ENCODE measurements at places on chromosomes 1 and 21. TPM values are rescaled to one million over a fixed set of nuclear protein-coding genes. Genes with fewer than 3 reads are reported as not detected.

Gene OR6N1
- total RNA-seq, result not detected

DNA sequence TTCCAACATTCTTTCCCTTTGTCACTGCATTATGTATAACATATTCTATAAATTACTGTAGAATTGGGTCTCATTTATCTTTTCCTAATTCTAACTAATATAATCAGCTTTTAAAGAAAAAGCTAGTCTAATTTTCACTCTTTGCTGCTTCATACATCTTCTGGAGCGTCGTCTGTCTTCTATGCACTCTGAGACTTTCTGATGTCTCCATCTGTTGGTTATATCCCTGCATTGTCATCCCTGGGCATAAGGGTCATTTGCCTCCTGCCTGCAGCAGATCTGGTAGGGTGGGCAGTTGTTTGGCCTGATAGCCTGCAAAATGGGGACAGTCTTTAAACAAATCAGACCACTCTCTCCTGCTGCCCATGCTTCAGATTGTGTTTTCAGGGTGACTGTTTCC lies 40.8 kb upstream of the DYNLT5 start:
- H3K27me3 ChIP-seq, result no peaks in the 10 kb centered on the region
- no peaks in the 10 kb centered on the region for H3K4me1 ChIP-seq
- no peak overlapping the region for H3K27ac ChIP-seq
- H3K36me3 ChIP-seq, result no peaks in the 10 kb centered on the region
- no peak for DNase-seq

- no peaks in the 10 kb centered on the region for H3K36me3 ChIP-seq
- H3K27ac ChIP-seq, result no peak overlapping the region
- no peaks in the 10 kb centered on the region for H3K27me3 ChIP-seq
- peaks cover 80% of the 10 kb centered on the region for H3K4me1 ChIP-seq
- H3K4me3 ChIP-seq, result no peak overlapping the region
Observed at GRCh38 chr1:54305906-54306514, 100.2 kb downstream of the SSBP3 start.

DNA sequence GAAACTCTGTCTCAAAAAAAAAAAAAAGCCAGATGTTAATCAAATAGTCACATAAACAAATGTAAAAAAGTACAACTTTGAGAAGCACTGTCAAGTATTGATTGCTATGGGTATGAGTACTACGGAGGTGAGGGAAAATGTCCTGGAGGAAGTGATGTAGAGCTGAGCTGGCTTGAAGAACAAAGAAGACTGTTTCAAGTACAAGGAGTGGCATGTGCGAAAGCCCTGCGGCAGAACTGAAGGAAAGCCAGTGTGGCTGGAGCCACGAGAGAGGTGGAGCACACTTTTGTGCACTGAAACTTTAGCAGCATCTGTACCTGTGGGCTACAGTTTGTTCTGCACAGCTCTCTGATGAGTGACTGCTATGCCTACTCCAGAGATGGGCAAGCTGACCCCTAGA lies 5.4 kb upstream of the RPS6KA1 start:
- no peaks in the 10 kb centered on the region for H3K27me3 ChIP-seq
- no peak for DNase-seq
- peaks cover 1% of the 10 kb centered on the region for H3K4me1 ChIP-seq

Gene UQCRHL
- 2.2 TPM for total RNA-seq

- H3K27me3 ChIP-seq, result no peaks in the 10 kb centered on the region
- H3K4me3 ChIP-seq, result no peak overlapping the region
- no peaks in the 10 kb centered on the region for H3K36me3 ChIP-seq
- H3K4me1 ChIP-seq, result peaks cover 4% of the 10 kb centered on the region
- no peak for DNase-seq
Observed at GRCh38 chr1:234675006-234675405, 65.0 kb upstream of the IRF2BP2 start.

- no peak overlapping the region for H3K4me3 ChIP-seq
- H3K27me3 ChIP-seq, result no peaks in the 10 kb centered on the region
- H3K36me3 ChIP-seq, result no peaks in the 10 kb centered on the region
- H3K4me1 ChIP-seq, result no peaks in the 10 kb centered on the region
- peak; percentile 53 for DNase-seq
Observed at GRCh38 chr1:115469703-115470476, 131.8 kb upstream of the NGF start.

DNA sequence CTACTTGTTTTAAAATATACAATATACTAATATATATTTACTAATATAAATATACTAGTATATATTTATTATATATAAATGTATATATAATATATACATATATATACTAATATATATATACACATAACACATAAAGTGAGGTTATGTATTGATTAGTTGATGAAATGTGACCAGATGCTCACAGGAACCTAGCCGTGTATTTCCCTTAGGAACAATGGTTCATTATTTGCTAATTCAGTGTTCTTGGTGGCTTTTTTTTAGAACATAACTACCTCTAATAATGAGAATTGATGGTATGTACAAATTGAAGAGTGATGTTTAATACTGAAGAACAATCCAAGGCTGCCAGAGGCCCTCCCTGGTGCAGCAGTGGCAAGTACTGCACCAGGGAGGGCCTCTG lies 37.9 kb upstream of the ITPKB start:
- DNase-seq, result no peak
- H3K36me3 ChIP-seq, result no peaks in the 10 kb centered on the region
- peaks cover 9% of the 10 kb centered on the region for H3K4me1 ChIP-seq
- H3K27ac ChIP-seq, result no peak overlapping the region
- no peak overlapping the region for H3K4me3 ChIP-seq
- H3K27me3 ChIP-seq, result no peaks in the 10 kb centered on the region

DNA sequence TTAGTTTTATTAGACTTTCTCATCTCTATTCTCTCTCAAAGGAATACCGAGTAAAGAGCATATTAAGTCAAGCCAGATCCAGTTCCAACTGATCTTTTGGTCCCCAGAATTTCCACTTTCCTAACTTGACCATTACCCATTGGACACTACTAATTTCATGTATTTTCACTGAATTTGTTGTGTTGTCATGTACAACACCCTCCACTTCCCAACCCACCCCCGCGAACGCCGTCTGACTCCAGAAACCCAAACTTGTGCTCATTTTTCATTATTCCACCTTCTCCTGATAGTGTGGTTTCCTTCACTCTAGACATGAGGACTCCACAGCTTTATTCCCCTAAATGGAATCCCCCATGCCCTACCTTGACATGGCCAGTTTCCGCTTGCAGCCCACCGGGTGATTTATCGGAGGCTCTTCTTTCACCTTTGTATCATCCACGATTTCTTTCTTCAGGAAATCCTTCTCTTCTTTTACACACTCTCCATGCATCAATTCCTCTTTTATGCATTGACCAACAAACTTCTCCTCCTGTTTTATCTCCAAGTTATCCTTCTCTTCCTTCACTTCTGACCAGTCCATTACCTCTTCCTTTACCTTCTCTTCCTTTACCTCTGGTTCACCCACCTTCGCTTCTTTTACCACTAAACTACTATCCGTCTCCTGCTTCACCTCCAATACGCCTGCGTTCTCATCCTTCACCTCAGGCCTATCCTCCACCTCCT lies 805 bp downstream of the ZNHIT6 start:
- H3K27me3 ChIP-seq, result no peaks in the 10 kb centered on the region
- H3K36me3 ChIP-seq, result peaks cover 33% of the 10 kb centered on the region
- H3K4me3 ChIP-seq, result peak overlapping the region; percentile 72
- H3K27ac ChIP-seq, result peak overlapping the region; percentile 77
- DNase-seq, result no peak

GRCh38 chr1:151513626-151514121 lies 2.5 kb downstream of the CGN start:
- H3K27ac ChIP-seq, result peak overlapping the region; percentile 83
- peaks cover 3% of the 10 kb centered on the region for H3K36me3 ChIP-seq
- no peak overlapping the region for H3K4me3 ChIP-seq
- peak; percentile 85 for DNase-seq
- peaks cover 47% of the 10 kb centered on the region for H3K4me1 ChIP-seq

GRCh38 chr1:156076609-156077429 lies 5.4 kb downstream of the MEX3A start:
- peak overlapping the region; percentile 70 for H3K27ac ChIP-seq
- H3K4me3 ChIP-seq, result peak overlapping the region; percentile 45
- H3K36me3 ChIP-seq, result no peaks in the 10 kb centered on the region
- H3K4me1 ChIP-seq, result peaks cover 2% of the 10 kb centered on the region
- DNase-seq, result peak; percentile 84
- H3K27me3 ChIP-seq, result peaks cover 11% of the 10 kb centered on the region

DNA sequence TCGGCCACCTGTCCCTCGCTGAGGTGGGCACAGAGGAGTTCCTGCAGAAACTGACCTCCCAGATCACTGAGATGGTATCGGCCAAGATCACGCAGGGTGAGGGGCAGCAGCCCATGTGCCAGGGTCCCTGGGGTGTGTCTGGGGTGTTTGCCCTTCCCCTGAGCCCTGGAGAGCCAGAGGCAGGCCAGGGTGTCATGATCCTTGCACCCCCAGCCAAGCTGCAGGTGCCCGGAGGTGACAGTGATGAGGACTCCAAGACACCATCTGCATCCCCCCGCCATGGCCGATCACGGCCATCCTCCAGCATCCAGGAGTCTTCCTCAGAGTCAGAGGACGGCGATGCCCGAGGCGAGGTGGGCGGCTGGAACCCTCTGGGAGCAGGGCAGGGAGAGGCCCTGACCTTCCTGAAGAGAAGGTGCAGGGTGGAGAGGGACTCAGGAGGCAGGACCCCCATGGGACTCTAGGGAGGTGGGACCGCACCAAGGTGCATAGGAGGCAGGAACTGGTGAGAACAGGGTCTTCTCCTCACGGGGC lies 69.5 kb downstream of the TRIM11 start:
- no peak overlapping the region for H3K4me3 ChIP-seq
- no peak overlapping the region for H3K27ac ChIP-seq
- H3K27me3 ChIP-seq, result no peaks in the 10 kb centered on the region
- no peak for DNase-seq
- no peaks in the 10 kb centered on the region for H3K36me3 ChIP-seq

- H3K4me3 ChIP-seq, result no peak overlapping the region
- peaks cover 11% of the 10 kb centered on the region for H3K4me1 ChIP-seq
- H3K27ac ChIP-seq, result peak overlapping the region; percentile 62
- H3K27me3 ChIP-seq, result no peaks in the 10 kb centered on the region
- peak; percentile 81 for DNase-seq
- no peaks in the 10 kb centered on the region for H3K36me3 ChIP-seq
Observed at GRCh38 chr1:182249201-182249676, 142.4 kb downstream of the GLUL start.

Gene ITGB2
- total RNA-seq, result 14.2 TPM

DNA sequence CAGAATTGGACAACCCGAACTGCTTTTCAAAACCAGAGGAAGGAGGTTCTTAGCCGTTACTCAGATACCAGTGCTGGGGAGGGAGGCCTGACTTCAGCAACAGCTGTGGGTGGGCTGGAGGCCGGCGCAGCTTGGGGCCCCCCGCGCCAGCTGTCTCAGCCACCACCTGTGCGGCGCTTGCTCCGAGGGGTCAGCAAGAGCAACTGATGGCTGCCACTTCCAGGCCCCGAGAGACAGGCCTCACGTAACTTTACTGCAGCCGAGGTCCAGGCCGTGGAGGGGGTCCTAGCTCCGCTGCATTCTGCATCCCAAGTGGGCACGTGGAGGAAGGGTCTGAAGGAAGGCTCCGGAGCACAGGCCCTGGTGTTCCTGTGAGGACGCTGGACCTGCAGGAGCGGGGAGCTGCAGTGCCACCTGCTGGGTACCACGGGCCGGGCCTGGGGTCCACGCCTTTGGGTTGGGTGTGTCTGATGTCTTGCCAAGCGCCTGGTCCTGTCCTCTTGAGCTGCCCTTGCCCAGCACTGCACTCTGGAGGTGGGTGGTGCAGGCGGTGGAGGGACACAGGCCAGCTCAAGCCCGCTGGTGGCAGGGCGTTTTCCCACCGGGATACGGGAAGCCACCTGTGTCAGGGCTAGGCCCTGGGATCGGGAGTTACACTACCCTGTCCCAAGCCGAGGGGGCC lies 9.8 kb downstream of the THAP3 start:
- peak; percentile 80 for DNase-seq
- no peaks in the 10 kb centered on the region for H3K27me3 ChIP-seq
- H3K4me1 ChIP-seq, result no peaks in the 10 kb centered on the region
- H3K4me3 ChIP-seq, result no peak overlapping the region
- peaks cover 67% of the 10 kb centered on the region for H3K36me3 ChIP-seq
- H3K27ac ChIP-seq, result no peak overlapping the region

DNA sequence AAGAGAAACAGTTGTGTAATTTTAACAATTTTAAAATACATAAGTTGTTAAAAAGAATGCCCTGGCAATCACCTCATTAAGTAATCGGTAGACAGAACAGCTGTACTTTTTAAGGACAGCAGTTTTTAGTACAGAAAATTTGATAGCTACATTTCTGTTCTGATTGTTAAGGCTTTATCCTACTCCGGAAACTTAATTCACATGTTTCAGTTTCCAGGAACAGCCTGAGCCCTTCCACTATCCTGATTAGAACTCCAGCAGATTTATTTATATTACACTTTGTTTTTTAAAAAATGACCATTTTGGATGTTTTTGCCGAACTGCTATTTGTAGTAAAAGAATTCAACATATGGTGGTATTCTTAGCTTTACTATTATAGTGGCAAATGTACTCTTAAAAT lies 8.7 kb downstream of the PRRC2C start:
- no peaks in the 10 kb centered on the region for H3K27me3 ChIP-seq
- peaks cover 96% of the 10 kb centered on the region for H3K4me1 ChIP-seq
- no peak for DNase-seq
- no peaks in the 10 kb centered on the region for H3K36me3 ChIP-seq
- no peak overlapping the region for H3K27ac ChIP-seq
- H3K4me3 ChIP-seq, result no peak overlapping the region

DNA sequence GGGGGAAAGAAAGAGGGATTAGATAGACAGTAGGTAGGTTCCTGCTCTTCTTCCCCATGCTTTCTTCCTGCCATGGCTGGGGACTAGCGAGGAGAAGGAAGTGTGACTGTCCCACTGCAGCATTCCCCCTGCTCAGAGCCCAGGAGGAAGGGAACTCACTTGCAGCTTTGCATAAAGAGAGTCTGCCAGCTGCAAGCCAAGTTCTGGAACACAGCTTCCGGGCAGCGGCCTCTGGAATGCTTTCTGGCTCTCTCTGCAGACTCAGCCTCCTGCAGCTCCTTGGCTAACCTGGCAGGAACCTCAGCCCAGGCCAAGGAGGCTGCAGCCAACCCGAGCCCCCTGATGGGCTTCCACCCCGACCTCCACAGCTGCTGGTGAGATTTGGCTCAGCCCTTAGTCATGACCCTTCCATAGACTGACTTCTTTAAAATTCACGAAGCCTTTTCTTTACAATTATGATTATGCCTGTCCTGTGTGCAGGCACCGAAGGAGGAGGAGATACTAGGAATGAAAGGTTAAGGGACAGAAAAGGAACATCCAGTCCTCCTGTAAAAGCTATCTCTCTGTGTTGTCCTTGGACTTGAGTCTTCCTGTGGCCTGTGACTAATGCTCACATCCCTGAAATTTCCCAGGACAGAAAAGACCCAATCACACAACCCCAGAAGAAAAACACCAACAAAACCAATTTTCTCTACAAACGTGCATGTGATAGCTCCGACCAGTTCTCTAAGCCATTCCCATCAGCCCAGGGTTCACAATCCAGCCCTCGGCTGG lies 108.2 kb upstream of the OLIG2 start:
- no peak overlapping the region for H3K27ac ChIP-seq
- no peaks in the 10 kb centered on the region for H3K36me3 ChIP-seq
- peaks cover 3% of the 10 kb centered on the region for H3K27me3 ChIP-seq
- no peaks in the 10 kb centered on the region for H3K4me1 ChIP-seq
- no peak overlapping the region for H3K4me3 ChIP-seq

GRCh38 chr1:16387201-16388188 lies 20.5 kb downstream of the SZRD1 start:
- no peaks in the 10 kb centered on the region for H3K36me3 ChIP-seq
- no peaks in the 10 kb centered on the region for H3K27me3 ChIP-seq
- H3K4me3 ChIP-seq, result peak overlapping the region; percentile 40
- no peak for DNase-seq

GRCh38 chr1:77830946-77831345 lies 51.5 kb downstream of the MIGA1 start:
- no peaks in the 10 kb centered on the region for H3K27me3 ChIP-seq
- H3K4me3 ChIP-seq, result no peak overlapping the region
- peaks cover 64% of the 10 kb centered on the region for H3K4me1 ChIP-seq
- peak overlapping the region; percentile 46 for H3K27ac ChIP-seq

All from stomach (tissue), 19 donors.